ENCODE measurements at places on chromosomes 5 and 9. TPM values are rescaled to one million over a fixed set of nuclear protein-coding genes. Genes with fewer than 3 reads are reported as not detected.

DNA sequence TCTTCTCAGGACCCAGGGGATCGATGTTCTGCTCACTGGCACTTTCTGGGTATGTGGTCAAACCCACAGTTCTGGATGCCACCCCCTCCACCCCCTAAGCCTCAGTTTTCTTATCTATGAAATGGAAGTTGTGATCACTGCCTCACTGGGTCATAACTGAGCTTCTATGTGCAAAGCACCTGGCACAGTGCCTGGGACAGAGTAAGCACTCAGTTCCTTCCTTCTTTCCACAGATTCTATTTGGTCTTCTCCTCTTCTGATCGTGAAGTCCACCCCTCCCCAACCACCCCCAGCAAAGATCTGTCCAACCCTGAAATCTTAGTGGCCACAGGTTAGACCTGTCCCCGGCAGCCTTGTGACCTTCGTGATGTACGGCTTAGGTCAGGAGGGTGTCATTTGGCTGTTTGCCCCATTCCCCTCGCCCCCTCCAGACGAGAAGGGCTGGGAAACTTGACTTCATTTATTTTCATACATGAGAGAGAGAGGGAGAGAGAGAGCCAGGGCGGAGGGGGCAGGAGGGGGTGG, 181.4 kb downstream of the FGF18 start:
- DNase-seq, result no peak
- peaks cover 5% of the 10 kb centered on the region for H3K4me1 ChIP-seq
- H3K27me3 ChIP-seq, result peaks cover 39% of the 10 kb centered on the region
- H3K4me3 ChIP-seq, result no peak overlapping the region
- no peak overlapping the region for H3K27ac ChIP-seq

- no peak overlapping the region for H3K4me3 ChIP-seq
- H3K4me1 ChIP-seq, result peaks cover 5% of the 10 kb centered on the region
- DNase-seq, result no peak
- no peak overlapping the region for H3K27ac ChIP-seq
- no peaks in the 10 kb centered on the region for H3K27me3 ChIP-seq
- H3K36me3 ChIP-seq, result no peaks in the 10 kb centered on the region
Observed at GRCh38 chr5:54438620-54439389, 16.7 kb upstream of the HSPB3 start.

DNA sequence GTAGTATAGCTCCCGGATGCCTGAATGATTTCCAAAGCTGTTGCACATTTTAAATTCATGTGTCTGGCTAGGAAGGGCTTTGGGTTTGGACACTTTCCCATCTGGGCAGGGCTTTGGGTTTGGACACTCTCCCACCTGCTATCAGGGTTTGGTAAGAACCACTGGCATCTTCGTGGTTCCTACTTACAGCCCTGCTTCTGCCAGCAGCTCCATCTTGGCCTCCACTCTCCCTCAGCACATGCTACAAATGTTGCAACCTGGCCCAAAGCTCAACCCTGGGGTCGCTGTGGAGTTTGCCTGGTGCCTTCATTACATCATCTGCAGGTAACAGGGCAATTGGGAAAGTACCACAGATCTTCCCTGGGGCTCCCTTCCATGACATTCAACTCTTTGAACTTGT, 3.5 kb downstream of the TMCO6 start:
- DNase-seq, result no peak
- no peaks in the 10 kb centered on the region for H3K27me3 ChIP-seq
- peaks cover 13% of the 10 kb centered on the region for H3K4me1 ChIP-seq
- H3K27ac ChIP-seq, result no peak overlapping the region
- H3K36me3 ChIP-seq, result peaks cover 3% of the 10 kb centered on the region

RAI14 gene
- 121 TPM for total RNA-seq

All from progenitor cell of endocrine pancreas (in vitro differentiated cells).